Stomach (tissue), 19 donors: ENCODE measurements at places on chromosomes 16 and 17. TPM values are rescaled to one million over a fixed set of nuclear protein-coding genes. Genes with fewer than 3 reads are reported as not detected.

KCTD19 gene
- not detected for polyA plus RNA-seq

- H3K4me3 ChIP-seq = peak overlapping the region; percentile 28
- H3K36me3 ChIP-seq = no peaks in the 10 kb centered on the region
- DNase-seq = peak; percentile 78
- H3K27ac ChIP-seq = peak overlapping the region; percentile 85
- peaks cover 91% of the 10 kb centered on the region for H3K4me1 ChIP-seq
- no peaks in the 10 kb centered on the region for H3K27me3 ChIP-seq
Measured at GRCh38 chr17:2089021-2089422, 34.1 kb downstream of the HIC1 start.

CRISPLD2 gene
- 46.0 TPM for polyA plus RNA-seq

GRCh38 chr16:85614338-85615013, 1.4 kb downstream of the GSE1 start:
- peak overlapping the region; percentile 98 for H3K27ac ChIP-seq
- peaks cover 74% of the 10 kb centered on the region for H3K4me1 ChIP-seq
- DNase-seq = peak; percentile 71
- no peaks in the 10 kb centered on the region for H3K36me3 ChIP-seq
- no peaks in the 10 kb centered on the region for H3K27me3 ChIP-seq

KRT33A gene
- polyA plus RNA-seq = not detected

ZSCAN10 gene
- polyA plus RNA-seq = not detected

CAVIN1 gene
- 104 TPM for polyA plus RNA-seq

DNA sequence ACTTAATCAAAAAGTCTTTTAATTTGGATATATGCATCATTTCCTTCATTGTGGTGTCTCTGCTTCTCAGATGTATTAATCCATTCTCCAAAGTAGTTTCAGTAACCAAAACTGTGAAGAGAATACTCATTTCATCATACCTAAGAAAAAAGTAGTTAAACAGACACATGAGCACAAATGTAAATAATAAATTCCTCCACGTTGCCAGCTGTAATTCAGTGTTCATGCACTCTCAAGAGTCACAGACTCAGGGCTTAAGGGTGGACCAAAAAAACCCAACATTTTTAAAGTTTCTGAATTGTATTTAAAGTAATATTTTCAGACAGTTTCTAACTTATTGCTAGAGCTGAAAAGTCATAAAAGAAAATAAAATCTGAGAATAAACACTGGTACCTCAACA, 19.0 kb downstream of the POLG2 start:
- H3K36me3 ChIP-seq = peaks cover 56% of the 10 kb centered on the region
- no peak overlapping the region for H3K4me3 ChIP-seq
- H3K4me1 ChIP-seq = no peaks in the 10 kb centered on the region
- DNase-seq = no peak
- H3K27me3 ChIP-seq = no peaks in the 10 kb centered on the region
- H3K27ac ChIP-seq = no peak overlapping the region

DNA sequence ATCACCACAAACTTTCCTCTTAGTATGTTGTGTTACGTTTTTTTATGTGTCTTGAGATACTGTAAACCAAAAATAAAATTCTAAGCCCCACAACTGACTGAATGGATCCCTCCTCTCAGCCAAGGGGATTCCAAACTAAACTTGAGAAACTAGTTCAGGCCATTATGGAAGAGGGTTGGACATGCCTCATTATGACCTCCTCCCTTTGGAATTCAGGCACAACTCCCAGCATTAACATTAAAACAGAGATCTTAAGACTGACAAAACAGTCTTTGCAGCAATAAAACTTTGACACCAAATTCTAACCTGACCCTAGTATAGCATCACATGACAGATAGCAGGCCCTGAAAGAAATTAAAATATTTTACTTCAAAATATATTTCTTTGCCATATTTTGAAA, 51.1 kb upstream of the SLC47A1 start:
- H3K4me3 ChIP-seq = no peak overlapping the region
- H3K27me3 ChIP-seq = no peaks in the 10 kb centered on the region
- no peaks in the 10 kb centered on the region for H3K36me3 ChIP-seq
- no peak for DNase-seq
